ENCODE measurements at places on chromosomes 3 and 15. TPM values are rescaled to one million over a fixed set of nuclear protein-coding genes. Genes with fewer than 3 reads are reported as not detected.
A peak's percentile ranks its signal among the peaks of the same experiment; 100 is the strongest.

The SEMA6D gene
- total RNA-seq: 10.3 TPM

The CPNE4 gene
- total RNA-seq: 0.96 TPM

- no peak for DNase-seq
Observed at GRCh38 chr15:82643992-82644391, 3.2 kb downstream of the CPEB1 start.

The TGM4 gene
- total RNA-seq: not detected

GRCh38 chr3:67580430-67581000 lies 73.9 kb downstream of the SUCLG2 start:
- DNase-seq: no peak

GRCh38 chr3:14769544-14770325 lies 49.0 kb upstream of the FGD5 start:
- no peak for DNase-seq

The IP6K1 gene
- 73.9 TPM for total RNA-seq

- DNase-seq: no peak
Observed at GRCh38 chr3:118476885-118477618, 557.6 kb downstream of the IGSF11 start.

DNA sequence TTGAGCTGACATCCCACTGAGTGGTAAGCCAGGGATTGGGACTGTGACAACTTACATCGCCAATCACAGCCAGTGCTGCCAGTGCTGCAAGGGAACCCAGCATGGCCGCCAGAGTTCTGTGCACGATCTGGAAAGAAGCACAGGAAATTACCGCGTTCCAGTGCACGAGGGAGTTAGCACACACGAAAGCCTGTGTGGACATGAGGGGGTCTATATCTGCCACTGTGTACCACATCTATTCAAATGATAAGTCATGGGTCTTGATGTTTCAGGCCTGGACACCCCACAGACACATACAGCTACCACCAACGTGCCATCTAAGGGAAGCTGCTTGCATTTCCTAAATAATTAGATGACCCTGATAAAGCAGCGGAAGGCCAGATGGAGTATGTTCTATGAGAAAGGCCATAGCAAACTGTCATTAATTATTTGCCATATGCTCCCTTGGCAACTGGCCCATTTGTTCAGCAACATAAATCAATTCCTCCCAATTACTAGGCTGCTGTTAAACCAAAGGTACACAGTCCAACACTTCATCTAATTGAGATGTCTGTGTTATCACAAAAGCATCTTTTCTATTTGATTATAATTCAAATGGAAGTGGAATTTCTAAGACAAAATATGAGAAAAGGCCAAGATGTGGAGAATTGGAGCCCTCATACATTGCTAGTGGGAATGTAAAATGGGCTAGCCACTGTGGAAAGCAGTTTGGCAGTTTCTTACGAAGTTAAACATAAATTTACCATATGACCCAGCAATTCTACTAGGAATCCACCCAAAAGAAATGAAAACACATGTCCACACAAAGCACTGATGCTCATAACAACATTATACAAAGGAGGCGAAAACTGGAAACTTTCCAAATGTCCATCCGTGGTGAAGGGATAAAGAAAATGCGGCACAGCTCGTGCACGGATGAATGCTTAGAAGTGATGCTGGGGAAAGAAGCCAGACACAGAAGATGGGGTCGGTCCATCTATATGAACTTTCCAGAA lies 108.3 kb downstream of the OCA2 start:
- no peak for DNase-seq

DNA sequence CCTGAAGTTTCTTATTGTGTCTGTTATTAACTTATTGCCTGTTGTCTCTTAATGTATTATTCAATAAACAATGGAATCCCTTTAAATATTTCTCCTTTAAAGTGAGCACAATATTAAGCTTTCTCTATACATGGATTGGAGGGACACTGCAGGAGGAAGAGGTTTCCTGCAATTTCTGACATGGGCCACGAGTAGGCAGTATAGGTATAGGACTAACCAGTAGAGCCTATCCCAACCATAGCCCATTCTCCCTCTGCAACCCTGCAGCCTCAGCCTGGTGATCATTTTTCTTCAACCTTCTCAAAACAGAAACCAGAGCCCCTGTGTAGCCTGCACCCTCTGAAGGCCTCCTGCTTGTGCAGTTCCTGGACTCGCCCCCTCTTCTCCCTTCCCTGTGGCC lies 124.8 kb downstream of the NEK10 start:
- DNase-seq: no peak

DNA sequence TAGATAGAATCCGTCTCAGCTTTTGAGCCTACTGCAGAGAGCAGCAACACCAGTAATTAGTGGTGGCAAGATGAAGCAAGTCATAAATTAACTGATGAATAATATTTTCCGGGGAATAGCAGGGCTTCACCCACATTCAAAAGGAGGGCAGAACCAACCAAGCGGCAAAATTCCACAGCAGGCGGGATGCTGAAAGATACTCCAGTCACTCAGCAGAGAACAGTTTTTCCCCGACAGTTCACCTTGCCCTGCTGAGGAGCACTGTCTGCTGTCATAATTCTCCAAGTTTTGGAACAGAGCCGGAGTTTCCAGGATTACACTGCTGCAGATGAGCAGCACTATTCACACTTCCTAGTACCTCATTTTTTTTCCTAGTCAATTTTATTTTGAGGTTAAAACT lies 274.7 kb downstream of the CD47 start:
- DNase-seq: no peak

GRCh38 chr15:62455441-62455921 lies 290.4 kb upstream of the C2CD4B start:
- no peak for DNase-seq

The MAP3K13 gene
- 46.0 TPM for total RNA-seq

GRCh38 chr3:114418724-114419543 lies 125.1 kb downstream of the TIGIT start:
- DNase-seq: no peak

The EHHADH gene
- total RNA-seq: 6.7 TPM

DNA sequence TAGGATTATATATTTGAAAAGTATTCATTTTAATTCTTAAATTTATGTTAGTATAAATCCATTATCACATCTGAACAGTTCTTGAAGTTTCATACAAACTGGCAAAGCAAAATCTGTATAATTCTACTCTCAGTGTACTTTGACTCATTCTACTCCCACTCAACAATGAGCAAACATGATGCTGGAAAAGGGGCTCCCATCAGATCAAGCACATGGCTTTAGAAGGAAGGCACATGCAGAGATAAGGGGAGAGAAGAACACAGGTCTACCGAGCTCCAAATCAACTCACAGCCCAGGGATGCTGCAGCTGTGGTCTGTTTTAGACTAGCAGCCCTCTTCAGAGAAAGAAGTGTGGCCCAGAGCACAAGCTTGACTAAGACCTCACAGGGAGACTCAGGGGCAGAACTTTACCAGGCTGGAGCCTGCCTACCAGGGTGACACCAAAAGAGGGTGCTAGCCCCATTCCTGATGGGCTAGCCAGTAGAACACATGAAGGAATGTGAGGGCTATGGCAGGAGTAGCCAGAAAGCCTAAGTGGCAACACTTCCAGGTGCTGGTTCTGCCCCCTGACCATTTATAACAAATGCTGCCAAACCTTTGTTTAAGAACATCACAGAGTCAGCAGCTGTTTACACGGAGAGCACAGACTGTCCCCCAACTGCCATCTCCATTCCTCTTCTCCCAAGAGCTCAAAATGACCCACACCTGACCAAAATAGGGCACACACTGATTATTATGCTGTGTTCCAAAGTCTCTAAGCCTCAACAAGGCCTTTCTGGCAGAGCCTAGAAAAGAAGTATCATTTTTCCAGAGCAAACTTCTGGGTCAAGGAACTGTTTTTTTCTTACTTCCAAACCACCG lies 19.5 kb downstream of the SEC22C start:
- no peak for DNase-seq

- no peak for DNase-seq
Observed at GRCh38 chr3:139044366-139045210, at the start of gene PRR23C. Gene PRR23C, minus strand, starts transcription at chr3:139044892. Its CDS starts 272 bp downstream, at chr3:139044620.

- DNase-seq: no peak
Observed at GRCh38 chr15:42759093-42759492, 22.2 kb upstream of the CDAN1 start.

DNA sequence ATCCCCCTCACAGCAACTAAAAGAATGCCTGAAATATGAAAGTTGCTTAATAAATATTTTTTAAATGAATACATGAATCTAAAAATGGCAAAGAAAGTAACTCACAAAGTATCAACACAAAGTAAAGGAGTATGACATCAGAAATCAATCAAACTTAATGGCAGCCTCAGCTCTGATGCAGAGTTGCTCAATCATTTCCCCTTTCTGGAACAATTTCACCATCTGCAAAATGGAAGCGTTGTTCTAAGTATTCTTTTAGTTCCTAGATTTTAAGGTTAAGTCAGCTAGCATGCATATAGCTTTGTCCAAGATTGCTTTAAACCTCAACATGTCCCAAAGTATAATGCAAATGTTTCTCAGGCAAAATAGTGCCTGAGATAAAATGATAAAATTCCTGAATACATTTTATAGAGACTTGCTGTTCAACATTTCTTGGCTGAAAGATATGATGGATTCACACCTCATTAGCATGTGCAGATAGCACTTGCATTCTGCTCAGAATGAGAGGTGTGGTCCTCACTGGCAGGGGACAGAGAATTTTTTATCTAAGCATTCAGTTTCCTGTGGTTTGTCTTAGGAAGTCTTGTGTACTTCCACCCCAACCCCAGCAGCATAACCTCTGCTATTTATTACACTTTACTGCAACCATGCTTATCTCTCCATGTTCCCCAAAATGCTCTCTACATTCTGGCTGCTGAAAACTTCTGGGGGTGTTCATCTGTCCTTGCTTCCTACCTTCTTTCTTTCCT lies 429.3 kb downstream of the GRM7 start:
- DNase-seq: no peak

DNA sequence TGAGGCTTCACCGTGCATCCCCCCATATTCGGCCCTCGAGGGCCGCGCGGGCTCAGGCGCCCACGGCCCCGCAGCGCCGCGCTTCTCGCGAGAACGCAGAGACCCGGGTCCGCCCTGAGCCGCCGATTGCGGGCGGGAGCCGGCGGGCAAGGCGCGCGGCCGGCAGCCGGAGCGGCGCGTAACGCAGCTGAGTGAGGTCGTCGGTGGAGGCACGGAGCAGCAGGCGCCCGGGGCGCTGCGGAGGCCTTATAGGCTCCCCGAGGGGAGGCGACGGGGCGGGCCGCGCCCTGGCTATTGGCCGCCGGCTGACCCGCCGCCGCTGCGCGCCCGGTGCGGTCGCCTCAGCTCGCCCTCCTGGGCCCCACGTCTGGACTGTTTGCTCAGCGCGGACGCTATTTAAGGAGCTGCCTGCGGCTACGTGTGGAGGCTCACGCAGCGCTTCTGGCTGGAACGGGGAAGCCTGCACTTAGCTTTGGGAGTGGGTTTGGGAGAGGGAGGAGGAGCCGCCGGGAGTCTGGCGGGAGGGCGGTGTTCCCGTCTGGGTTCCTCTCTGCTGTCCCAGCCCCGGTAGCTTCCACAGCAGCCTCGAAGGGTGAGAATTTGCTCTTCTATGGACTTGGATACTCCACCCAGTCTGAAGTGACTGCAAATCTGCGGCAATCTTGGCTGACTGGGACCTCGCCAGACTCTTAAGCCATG lies at the start of gene PLOD2:
Gene PLOD2, minus strand, starts transcription at position 221 of the 699 bp plus-strand sequence. Its CDS starts 195 bp downstream, at position 26.
- peak; percentile 78 for DNase-seq

DNA sequence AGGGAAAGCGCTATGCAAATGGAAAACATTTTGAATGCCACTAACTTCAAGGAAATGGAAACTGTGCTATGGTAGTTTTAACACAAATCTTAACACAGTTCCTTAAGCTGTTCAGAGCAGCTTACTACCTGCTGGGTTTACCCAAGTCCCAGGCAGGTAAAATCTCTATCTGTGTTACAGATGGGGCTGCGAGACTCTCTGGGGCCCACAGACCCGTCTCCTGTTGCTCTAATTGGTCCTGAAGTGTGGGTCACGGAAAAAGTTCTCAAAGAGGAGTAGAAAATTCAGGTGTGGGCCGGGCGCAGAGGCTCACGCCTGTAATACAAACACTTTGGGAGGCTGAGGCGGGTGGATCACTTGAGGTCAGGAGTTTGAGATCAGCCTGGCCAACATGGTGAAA lies 16.9 kb upstream of the ZFYVE19 start:
- DNase-seq: no peak

The GOLGA8A gene
- 42.3 TPM for total RNA-seq

Measured in adrenal gland (tissue), 19 donors.